ENCODE measurements at places on chromosomes 5 and 9. TPM values are rescaled to one million over a fixed set of nuclear protein-coding genes. Genes with fewer than 3 reads are reported as not detected.

PFN3 gene
- total RNA-seq, result not detected

DNA sequence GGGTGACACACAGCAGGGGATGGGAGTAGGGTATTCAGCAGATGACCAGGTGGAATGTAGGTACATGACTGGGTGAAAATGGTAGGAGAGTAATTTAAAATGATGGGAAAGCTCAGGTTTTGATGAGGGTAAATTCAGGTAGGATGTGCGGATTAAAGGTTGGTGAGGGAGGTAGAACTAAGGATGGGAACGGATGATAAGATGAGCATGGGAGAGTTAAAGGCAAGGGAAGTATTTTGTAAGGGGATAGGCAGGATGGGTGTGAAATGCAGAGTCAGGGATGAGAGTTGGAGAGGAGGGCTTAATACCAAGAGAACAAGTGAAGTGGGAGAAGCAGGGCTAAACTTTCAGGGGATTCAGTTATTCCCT is 1.5 kb downstream of the TLN1 start:
- DNase-seq, result no peak

NEUROG1 gene
- not detected for total RNA-seq

DNA sequence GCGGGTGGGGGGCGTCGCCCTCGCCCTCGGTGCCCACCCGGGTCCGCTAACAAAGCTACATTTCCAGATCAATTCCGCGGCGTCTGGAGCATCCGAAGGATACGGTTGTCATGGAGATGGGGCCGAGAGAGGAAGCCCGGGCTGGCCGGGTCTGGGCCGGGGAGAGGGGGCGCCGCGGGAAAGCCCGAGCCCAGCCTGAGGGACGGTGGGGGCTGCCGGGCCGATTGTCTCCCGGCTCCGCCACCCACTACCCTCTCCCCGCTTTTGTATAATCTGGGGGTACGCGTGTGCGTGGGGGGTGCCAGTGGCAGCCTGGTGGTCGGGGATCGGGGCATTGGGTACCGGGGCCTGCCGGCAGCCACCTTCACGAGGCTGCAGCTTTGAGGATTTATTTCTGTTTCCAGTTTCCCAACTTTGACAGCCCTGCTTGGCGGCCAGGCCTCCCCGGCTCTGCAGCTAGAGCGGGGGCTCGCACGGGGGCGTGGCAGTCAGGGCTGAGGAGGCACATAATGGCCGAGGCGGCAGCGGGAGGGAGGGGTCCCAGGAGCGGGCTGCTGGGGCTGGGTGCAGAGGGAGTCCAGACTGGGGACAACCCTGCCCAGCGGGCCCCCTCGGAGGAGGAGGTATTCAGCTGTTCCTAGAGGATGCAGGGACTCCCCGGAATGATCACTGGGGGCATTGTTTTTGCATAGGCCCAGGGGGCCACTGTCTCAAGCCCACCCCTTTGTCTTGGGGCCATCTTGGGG is 626 bp downstream of the PSD2 start:
- no peak for DNase-seq

DNA sequence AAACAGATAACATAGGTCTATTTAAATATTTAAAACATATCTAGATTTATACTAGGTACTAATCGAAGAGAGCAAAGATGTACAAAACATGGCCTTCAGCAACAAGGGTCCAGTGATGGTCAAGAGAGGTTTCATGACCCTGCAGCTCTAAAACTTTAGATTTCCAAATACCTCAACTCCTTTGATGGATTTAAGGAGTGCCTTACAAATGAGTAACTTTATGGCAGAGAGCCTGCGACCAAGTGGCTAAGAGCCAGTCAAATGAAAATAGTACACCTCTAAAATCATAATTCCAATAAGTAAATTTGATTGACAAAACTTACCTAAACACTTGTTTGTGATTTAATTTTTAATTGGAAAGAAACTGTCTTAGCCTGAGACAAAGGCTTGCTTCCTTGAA is 4.7 kb upstream of the SH3RF2 start:
- no peak for DNase-seq

DNA sequence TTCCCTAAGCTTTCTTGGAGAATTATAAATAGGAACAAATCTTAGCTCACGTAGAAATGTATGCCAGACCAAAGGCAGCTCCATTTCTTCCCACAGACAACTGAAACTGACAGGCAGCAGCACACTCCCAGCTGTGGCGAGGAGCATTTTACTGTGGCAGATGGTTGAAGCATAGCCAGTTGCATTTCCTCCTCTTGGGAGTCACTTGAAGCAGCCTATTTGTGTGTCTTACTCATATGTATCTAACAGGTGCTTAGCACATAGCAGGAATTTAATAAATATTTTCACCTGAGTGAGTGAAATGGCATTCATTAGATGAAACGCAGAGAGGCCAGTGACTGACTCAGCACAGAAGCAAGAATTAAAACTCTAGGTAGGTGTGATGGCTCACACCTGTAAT is 12.3 kb upstream of the MTMR12 start:
- DNase-seq, result no peak

DNA sequence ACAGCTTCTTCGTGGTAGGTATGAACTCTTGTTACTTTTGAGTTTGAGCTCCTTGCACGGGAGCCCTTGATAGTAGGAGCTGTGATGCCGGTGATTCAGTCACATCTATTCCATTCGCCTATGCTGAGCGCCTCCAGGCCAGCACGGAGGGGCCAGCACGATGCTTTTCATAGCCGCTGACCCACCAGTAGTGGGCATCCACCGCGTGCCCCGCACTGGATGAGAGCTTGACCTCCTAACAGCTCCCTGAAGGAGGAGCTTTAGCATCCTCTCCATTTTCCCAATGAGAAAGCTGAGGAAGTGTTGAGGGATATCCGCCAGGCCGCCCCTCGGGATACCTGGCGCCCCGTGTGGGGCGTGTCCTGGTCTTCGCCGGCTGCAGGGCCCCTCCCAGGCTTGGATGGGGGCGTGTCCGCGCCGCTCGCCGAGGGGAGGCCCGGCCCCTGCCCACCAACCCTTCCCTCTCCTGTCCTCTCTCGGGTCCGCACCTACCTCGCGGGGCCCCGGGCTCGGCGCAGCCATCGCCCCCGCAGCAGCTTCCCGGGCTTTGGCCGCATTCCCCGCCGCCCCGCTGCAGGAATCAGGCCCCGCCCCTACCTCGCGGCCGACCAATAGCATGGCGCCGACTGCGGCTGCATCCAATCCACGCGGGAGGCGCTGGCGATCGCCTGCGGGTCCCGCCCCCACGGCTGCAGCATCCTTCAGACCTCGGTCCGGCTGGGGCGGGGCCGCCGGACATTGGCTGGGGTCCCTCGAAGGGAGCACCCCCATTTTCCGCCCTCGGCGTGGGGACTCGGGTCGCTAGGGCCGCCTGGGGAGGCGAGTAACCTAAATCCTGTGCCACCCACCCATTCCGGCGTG is at the start of gene PIP5KL1:
PIP5KL1 (minus strand) TSS at position 547 of the 861 bp plus-strand sequence; CDS start at position 522, 25 bp downstream.
- DNase-seq, result peak; percentile 81

DNA sequence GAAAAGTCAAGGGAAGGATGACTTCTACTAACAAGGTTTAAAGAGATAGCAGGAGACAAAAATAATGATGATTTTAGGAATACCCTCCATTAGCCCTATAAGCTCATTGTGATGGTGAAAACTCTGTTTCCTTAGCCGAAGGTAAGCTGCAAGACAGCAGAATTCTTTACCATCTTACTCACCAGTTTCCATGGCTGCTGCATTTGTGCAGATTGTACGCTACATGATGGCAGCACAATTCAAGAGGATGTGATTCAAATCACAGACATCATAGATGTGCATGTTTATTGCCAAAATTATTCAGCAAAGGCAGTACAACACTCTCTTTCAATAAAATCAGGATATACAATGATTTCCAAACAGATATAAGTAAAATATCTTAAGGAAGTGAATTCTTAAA is 175.6 kb downstream of the SPATA31D1 start:
- DNase-seq, result no peak

PHAX gene
- 75.1 TPM for total RNA-seq

ARHGAP26 gene
- 1.7 TPM for total RNA-seq

GRCh38 chr5:60410427-60410826 is 289.5 kb downstream of the DEPDC1B start:
- DNase-seq, result peak; percentile 12

DNA sequence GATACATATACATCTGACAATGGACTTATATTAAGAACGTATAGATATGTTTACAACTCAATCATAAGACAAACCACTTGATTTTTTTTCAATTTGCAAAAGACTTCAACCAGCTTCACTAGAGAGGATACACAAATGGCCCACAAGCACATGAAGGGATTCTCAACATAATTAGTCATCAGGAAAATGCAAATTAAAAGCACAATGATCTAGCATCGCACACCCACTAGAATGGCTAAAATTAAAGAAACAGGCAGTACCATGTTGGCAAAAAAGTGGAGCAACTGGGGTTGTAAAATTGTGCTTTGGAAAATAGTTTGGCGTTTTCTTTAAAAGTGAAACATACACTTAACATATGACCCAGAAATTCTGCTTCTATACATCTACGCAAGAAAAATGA is 80.0 kb upstream of the TRIO start:
- DNase-seq, result no peak

- DNase-seq, result peak; percentile 87
These were observed 664.3 kb upstream of the EDIL3 start for GRCh38 chr5:85049020-85049419.

- peak; percentile 80 for DNase-seq
These were observed 88.6 kb upstream of the MYO10 start for GRCh38 chr5:17024686-17025180.
